ENCODE measurements at places on chromosomes 7 and 10.

GRCh38 chr7:156942708-156943090 is 6.8 kb upstream of the NOM1 start:
- DNase-seq, result no peak

- no peak for DNase-seq
Measured at GRCh38 chr10:102605712-102606111, 38.6 kb upstream of the TRIM8 start.

DNA sequence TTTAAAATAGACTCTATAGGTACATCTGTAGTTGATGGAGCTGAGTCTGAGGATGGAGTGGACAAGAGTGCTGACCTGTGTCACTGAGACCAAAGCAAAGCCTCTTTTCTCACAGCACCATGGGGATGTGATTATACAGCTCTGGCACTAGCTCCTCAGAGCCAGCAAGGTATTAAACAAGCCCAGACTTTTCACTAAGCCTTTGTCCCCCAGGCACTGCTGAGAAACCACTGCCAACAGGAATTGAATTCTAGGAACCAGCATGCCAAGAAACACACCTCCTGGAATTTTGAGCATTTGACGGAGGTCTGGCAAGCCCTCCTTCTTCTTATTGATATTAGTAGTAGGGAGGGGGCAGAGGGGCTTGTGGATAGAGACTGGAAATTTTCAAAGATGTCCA is 147.0 kb downstream of the C1GALT1 start:
- DNase-seq, result no peak

- no peak for DNase-seq
Measured at GRCh38 chr7:14886533-14886932, 16.0 kb downstream of the DGKB start.

DNA sequence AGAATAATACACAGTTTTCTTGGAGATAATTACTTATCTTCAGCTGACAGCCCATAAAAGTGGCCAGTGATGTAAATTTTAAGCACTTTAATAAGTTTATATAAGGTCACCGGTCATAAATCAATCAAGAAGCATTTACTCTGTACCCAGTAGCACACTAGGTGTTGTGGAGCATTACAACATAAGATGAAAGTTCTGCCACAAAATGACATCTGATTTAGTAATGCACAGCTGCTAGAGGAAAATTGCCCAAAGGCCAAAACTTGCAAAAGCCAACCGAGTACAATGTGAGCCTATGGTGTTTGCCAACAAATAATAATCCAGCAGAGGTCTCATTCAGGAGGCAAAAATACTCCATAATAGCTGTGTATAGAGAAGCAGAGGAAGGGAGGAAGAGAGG is 63.6 kb downstream of the GPR37 start:
- DNase-seq, result no peak

DNA sequence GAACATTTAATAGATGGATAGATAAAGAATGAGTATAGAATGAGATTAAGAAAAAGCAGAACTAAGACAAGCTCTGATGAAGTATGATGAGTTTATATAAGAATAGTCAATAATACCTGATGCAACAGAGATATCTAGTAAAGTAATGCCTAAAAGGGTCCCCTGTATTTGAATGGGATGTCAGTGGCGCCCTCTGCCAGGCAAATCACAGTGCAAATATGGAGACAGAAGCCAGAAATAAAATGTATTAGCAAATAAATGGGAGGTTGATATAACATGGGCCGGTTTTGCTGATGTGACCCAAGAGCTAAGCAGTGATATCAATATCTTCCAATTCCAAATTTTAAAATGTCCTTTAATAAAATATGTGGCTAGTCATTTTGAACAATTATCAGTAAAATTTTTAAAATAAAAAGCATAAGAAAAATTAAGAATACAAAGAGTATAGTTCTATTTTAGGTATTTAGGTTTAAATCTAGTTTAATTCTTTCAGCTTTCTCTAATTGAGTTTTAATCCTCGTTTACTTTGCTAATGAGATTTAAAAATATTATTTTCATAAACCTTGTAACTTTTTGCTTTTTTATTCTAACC is 62.6 kb downstream of the ADK start:
- DNase-seq, result peak; percentile 11

DNA sequence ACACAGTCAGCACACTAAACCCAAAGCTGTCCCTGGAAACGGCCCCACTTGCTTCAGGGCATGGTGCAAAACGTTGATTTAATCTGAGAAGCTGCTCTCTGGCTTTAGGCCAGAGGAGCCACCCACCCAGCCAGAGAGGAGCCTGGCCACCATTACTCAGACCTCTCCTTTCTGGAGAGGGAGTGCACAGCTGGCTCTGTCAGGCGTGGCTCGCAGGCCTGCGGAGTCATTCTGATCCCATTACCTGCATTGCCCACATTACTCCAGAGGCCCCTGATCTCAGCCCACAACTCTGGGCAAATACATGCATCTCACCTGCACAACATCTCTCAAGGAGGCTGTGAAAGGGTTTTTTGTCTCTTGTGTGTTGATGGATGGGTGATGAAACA is 370.0 kb upstream of the IGFBP3 start:
- no peak for DNase-seq

DNA sequence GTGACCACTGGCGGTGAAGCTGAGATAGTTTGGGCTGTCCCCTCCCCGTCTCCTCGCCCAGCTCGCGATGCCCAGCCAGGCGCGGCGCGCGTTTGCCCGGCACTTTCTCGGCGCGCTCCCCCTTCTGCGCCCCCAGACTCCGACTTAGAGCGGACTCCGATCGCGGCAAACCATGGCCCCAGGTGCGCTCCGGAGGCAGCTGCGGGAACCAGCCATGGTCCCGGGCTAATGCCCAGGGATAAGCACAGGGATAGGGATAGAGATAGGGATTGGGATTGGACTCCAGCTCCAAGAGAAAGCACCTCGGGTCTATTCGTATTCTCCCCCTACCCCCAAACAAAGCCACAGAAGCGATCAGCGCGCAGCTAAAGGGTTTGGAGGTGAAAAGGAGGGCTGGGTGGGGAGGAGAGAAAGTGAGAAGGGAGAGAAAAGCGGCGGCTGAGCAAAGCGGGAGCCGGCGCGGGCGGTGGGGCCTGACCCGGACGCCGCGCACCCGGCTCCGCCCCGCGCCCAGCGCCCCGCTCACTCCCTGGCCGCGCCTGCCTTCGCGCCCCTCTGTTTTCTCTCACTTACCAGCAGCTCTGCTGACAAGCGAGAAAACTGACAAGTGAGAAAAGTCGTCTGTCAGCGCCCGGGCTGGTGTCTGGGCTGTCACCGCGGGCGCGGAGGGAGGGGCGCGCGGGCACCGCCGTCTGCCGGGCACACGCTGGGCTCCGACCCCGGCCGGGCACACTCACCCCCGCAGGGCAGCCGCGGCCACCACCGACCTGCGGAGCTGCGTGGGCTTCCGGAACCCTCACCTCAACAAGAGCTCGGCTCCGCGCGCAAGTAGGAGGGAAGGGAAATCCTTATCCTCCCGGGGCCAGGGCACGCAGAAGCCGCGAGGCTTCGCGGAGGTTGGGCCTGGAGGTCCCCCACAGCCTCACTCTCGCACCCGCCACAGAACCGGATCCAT is at the start of gene PDE1C:
PDE1C (minus strand) TSS at position 2 of the 955 bp plus-strand sequence.
- no peak for DNase-seq

DNA sequence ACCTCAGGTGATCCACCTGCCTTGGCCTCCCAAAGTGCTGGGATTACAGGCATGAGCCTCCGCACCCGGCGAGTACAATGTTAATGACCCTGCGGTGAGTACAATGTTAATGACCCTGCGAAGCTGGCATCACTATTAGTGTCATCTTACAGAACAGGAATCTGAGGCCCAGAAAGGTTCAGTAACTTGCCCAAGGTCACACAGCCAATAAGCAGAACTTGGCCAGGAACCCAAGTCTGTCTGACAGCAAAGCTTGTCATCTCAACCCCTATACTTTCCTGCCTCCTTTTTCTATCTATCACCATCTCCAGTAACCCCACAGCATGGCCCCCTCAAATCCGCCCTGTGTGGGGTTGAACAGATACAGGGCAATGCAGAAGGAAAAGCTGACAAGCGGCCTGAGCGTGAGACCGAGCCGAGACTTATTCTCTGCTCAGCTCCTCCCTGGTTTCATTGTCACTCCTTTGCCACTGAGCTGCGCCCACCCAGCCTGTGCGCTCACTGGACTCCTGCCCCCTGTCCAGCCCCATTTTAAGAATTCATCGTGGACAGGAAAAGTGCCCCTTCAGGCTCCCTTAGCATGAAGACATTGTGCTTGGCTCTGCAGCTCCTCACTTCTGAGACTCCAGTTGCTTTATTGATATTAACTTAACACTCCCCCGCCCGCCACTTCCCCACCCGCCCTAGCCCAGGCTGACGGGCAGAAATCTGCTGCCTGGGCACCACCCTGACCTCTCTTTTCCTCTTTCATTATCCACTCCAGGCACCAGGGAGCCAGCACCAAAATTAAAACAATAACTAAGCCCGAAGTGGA is 58.1 kb upstream of the LBX1 start:
- DNase-seq, result no peak

DNA sequence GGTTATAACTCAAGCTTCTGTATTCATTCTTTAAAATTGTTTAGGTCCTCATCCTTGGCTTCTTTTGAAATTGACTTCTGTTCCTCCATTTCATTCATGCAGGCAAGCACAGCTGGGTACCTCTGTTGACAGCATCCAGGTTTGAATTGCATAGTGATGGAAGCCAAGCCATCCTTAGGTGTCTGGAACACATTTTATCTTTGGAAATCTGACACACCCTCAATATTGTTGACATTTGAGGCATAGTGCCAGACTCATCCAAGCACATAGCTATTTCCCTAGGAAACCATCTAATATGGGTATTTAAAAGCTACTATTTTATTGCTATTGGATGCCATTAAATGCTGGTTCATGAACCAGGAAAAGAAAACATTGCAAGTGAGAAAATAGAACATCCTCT is 142.1 kb upstream of the PTPRZ1 start:
- no peak for DNase-seq

Data from effector CD8-positive, alpha-beta T cell (primary cell).